Uterus (tissue), 4 donors: ENCODE measurements at places on chromosomes 12 and 14. TPM values are rescaled to one million over a fixed set of nuclear protein-coding genes. Genes with fewer than 3 reads are reported as not detected.

GRCh38 chr14:93712838-93713724 is 75.2 kb downstream of the PRIMA1 start:
- H3K27ac ChIP-seq: no peak overlapping the region
- no peak overlapping the region for H3K4me3 ChIP-seq
- H3K36me3 ChIP-seq: no peaks in the 10 kb centered on the region
- no peaks in the 10 kb centered on the region for H3K27me3 ChIP-seq
- no peak for DNase-seq

DNA sequence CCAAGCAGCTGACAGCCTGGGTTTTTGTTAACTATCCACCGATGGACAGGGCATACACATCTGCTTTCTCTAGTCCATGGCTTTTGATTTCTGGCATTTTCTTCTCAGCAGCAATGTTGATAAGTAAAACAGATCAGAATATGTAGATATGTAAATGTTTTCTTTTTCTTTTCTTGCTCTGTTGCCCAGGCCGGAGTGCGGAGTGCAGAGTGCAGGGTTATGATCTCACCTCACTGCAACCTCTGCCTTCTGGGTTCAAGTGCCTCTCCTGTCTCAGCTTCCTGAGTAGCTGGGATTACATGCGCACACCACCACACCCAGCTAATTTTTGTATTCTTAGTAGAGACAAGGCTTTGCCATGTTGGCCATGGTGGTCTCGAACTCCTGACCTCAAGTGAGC is 27.9 kb downstream of the CLEC9A start:
- no peaks in the 10 kb centered on the region for H3K27me3 ChIP-seq
- no peaks in the 10 kb centered on the region for H3K36me3 ChIP-seq
- H3K27ac ChIP-seq: no peak overlapping the region
- no peak overlapping the region for H3K4me3 ChIP-seq
- no peak for DNase-seq
- H3K4me1 ChIP-seq: no peaks in the 10 kb centered on the region

- H3K4me3 ChIP-seq: no peak overlapping the region
- H3K36me3 ChIP-seq: no peaks in the 10 kb centered on the region
- no peak overlapping the region for H3K27ac ChIP-seq
- peak; percentile 72 for DNase-seq
- H3K4me1 ChIP-seq: no peaks in the 10 kb centered on the region
These were observed 94.9 kb downstream of the NAV3 start for GRCh38 chr12:77925536-77926108.

GRCh38 chr14:45990252-45990651 is 661.3 kb downstream of the RPL10L start:
- no peak overlapping the region for H3K27ac ChIP-seq
- no peak for DNase-seq
- H3K27me3 ChIP-seq: no peaks in the 10 kb centered on the region

DNA sequence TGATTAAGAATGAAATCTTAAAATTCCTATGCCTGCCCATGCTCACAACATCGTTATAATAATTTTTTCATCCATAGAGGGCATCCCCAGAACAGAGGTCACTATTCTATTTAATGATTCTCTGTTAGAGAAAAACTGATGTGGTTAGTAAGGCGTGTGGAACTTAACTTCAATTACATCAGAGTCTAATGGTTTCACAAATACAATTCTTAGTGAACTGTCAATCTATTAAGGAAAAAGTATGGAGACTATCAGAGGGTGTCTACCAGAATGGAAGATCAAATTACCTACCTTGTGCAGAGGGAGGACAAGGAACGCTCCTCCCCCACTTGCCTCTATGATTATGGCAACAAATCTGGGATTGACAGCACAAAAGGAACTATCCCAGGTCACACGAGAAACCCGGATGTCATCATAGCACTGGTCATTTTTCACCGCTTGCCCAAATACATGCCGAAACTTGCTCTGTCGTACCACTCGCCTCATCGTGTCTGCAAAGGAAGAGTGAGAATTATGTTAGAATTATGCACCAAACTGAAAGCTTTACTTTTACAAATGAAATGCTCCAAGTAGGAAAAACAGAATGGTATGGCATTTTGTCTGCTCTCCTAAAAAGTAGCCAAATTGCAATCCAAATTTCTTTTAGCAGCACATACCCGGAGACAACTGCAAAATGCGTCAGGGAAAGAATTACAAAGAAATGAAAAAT is 30.3 kb downstream of the CORO1C start:
- H3K36me3 ChIP-seq: no peaks in the 10 kb centered on the region
- H3K27ac ChIP-seq: peak overlapping the region; percentile 95
- H3K27me3 ChIP-seq: no peaks in the 10 kb centered on the region
- no peak for DNase-seq

GRCh38 chr14:29580763-29581162 is 346.9 kb downstream of the PRKD1 start:
- H3K4me1 ChIP-seq: no peaks in the 10 kb centered on the region
- H3K27ac ChIP-seq: no peak overlapping the region
- DNase-seq: no peak

DNA sequence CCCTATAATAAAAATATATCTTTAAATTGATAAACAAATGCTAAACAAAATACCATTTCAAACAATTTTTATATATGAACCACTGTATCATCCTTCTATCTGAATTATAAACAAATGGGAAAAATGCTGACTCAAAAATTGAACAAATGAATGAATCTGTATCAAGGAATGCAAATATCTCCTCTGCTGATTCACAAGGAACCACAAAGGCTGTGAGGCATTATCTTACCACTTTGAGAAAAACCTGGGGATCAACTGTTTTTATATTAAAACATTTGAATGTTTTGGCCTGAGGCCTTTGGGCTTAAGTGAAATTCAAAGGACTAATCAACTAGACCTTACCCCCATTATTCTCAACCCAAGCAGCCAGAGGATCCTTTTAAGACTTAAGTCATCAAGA is 86.3 kb downstream of the EML5 start:
- H3K4me1 ChIP-seq: no peaks in the 10 kb centered on the region
- DNase-seq: no peak
- H3K27ac ChIP-seq: no peak overlapping the region
- no peaks in the 10 kb centered on the region for H3K27me3 ChIP-seq

GRCh38 chr14:84272290-84272721 is 1257.6 kb upstream of the FLRT2 start:
- no peak overlapping the region for H3K4me3 ChIP-seq
- H3K27me3 ChIP-seq: no peaks in the 10 kb centered on the region
- no peak for DNase-seq

DNA sequence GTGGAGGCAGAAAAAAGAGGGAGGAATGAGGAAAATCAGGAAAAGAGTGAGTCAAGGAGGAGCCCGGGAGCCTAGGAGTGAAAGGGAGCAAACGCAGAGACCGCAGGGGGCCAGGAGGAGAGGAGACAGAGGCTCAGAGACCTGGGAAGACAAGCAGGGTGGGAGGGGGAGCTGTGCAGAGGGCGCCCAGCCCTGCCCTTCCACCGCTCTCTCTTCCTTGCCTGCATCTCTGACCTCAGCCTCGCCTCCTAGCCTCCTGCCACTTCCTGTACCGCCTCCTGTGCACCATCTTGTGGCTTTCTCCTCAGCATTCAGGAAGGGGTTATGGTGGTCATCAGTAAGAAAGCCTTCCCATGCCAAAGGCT is 1.3 kb downstream of the CLSTN3 start:
- H3K36me3 ChIP-seq: no peaks in the 10 kb centered on the region
- no peak for DNase-seq
- no peaks in the 10 kb centered on the region for H3K4me1 ChIP-seq
- peak overlapping the region; percentile 46 for H3K4me3 ChIP-seq
- no peaks in the 10 kb centered on the region for H3K27me3 ChIP-seq

- no peak overlapping the region for H3K27ac ChIP-seq
- no peak overlapping the region for H3K4me3 ChIP-seq
- H3K4me1 ChIP-seq: no peaks in the 10 kb centered on the region
- no peak for DNase-seq
These were observed 192.9 kb upstream of the ALG10B start for GRCh38 chr12:38123566-38124246.

- H3K27ac ChIP-seq: no peak overlapping the region
- no peak overlapping the region for H3K4me3 ChIP-seq
- no peaks in the 10 kb centered on the region for H3K27me3 ChIP-seq
- no peaks in the 10 kb centered on the region for H3K36me3 ChIP-seq
These were observed 27.0 kb upstream of the FOXN3 start for GRCh38 chr14:89444044-89444443.

- H3K4me1 ChIP-seq: peaks cover 15% of the 10 kb centered on the region
- no peak overlapping the region for H3K27ac ChIP-seq
- no peak overlapping the region for H3K4me3 ChIP-seq
- DNase-seq: no peak
These were observed 2.4 kb upstream of the JDP2 start for GRCh38 chr14:75425446-75425845.

GRCh38 chr12:131640525-131640924 is 70.4 kb upstream of the SFSWAP start:
- no peaks in the 10 kb centered on the region for H3K36me3 ChIP-seq
- H3K27ac ChIP-seq: no peak overlapping the region
- H3K4me3 ChIP-seq: no peak overlapping the region
- no peaks in the 10 kb centered on the region for H3K27me3 ChIP-seq
- DNase-seq: no peak

GRCh38 chr14:61567838-61568571 is 127.3 kb upstream of the HIF1A start:
- no peaks in the 10 kb centered on the region for H3K36me3 ChIP-seq
- no peak for DNase-seq
- H3K4me3 ChIP-seq: no peak overlapping the region

GRCh38 chr12:76152181-76152807 is 67.8 kb upstream of the NAP1L1 start:
- H3K27ac ChIP-seq: no peak overlapping the region
- DNase-seq: no peak

GRCh38 chr12:115362339-115362976 is 678.5 kb upstream of the TBX3 start:
- H3K4me1 ChIP-seq: no peaks in the 10 kb centered on the region
- H3K36me3 ChIP-seq: no peaks in the 10 kb centered on the region
- no peaks in the 10 kb centered on the region for H3K27me3 ChIP-seq
- H3K27ac ChIP-seq: no peak overlapping the region
- no peak for DNase-seq

DNA sequence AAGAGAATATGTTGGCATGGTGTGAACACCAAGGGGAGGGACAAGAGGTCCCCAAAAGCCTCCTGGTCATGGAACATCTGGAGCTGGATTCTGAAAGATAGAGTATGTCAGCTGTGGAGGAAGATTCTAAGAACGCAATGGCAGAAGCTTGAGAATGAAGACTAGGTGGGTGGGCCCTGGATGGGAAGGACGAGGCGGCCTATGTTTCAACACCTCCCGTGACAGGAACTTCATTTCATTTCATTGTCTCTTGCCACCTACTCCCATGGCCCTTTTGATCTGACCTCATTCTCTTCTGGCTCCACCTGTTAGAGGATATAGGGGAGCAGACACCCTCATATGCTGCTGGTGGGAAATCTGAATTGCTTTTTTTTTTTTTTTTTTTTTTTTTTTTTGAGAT is 3.3 kb downstream of the UNG start:
- peak overlapping the region; percentile 91 for H3K27ac ChIP-seq
- peaks cover 4% of the 10 kb centered on the region for H3K4me1 ChIP-seq
- DNase-seq: no peak
- no peaks in the 10 kb centered on the region for H3K36me3 ChIP-seq
- no peak overlapping the region for H3K4me3 ChIP-seq

- no peaks in the 10 kb centered on the region for H3K36me3 ChIP-seq
- no peaks in the 10 kb centered on the region for H3K4me1 ChIP-seq
- H3K4me3 ChIP-seq: no peak overlapping the region
- H3K27ac ChIP-seq: peak overlapping the region; percentile 33
- no peak for DNase-seq
These were observed 115.5 kb downstream of the SLC38A1 start for GRCh38 chr12:46153268-46153872.

- H3K27me3 ChIP-seq: no peaks in the 10 kb centered on the region
- H3K36me3 ChIP-seq: no peaks in the 10 kb centered on the region
- no peak overlapping the region for H3K27ac ChIP-seq
- no peaks in the 10 kb centered on the region for H3K4me1 ChIP-seq
- no peak for DNase-seq
These were observed 29.4 kb upstream of the SNRPF start for GRCh38 chr12:95829395-95829794.

DNA sequence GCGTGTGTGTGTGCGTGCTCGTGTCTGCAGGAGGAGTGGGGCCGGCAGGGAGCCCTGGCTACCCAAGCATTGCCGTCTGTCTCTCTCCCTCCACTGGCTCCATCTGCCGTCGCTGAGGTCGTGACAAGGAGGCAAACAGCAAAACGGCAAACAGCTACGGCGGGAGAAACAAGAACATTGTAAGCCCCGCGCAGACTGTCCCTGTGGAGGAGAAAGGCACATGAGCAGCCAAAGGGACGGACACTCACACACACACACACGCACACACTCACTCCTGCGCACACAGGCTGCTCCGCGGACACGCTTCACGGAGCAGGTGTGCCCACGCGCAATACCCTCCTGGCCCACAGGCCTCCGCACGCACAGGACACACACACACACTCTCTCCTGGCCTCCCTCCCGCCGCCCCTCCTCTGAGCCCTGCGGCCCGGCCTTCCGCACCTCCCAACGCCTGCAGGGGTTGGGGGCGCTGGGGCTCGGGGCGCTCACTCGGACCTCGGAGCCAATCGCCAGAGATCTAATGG is 905 bp downstream of the CISTR start:
- no peaks in the 10 kb centered on the region for H3K4me1 ChIP-seq
- H3K27ac ChIP-seq: peak overlapping the region; percentile 55
- H3K36me3 ChIP-seq: no peaks in the 10 kb centered on the region
- H3K4me3 ChIP-seq: peak overlapping the region; percentile 52

DNA sequence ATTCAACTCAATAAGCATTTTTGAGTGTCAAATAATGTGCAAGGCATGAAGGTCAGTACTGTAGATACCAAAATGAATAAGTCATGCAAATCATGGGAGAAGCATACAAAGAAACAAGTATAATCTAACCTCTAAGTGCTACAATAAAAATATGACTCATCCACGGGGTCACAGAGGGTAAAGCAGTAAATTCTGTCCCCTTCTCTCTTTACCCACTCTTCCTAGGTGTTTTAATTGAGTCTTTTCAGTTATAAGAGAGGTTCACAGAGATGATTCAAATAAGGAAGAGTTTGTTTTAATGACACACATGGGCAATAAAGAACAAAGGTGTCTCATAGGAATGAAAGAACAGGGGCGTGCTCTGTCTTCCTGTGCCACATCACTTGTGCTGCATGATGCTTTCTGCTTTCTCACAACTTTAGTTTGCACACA is 71.5 kb upstream of the DAAM1 start:
- H3K36me3 ChIP-seq: no peaks in the 10 kb centered on the region
- no peaks in the 10 kb centered on the region for H3K4me1 ChIP-seq
- no peak for DNase-seq
- H3K27ac ChIP-seq: no peak overlapping the region
- H3K27me3 ChIP-seq: no peaks in the 10 kb centered on the region

Gene PLEK2
- total RNA-seq: 1.5 TPM

Gene ADGRD1
- 33.6 TPM for total RNA-seq

Gene EGLN3
- 2.6 TPM for total RNA-seq

Gene SIX4
- 3.8 TPM for total RNA-seq

Gene DLST
- 64.7 TPM for total RNA-seq
